NCI-H1092 treated with DMSO at 0.1 percent for 48 hours (cell line): ENCODE measurements at places on chromosomes 12 and 14.

- no peak for DNase-seq
These were observed 2.9 kb downstream of the GPATCH2L start for GRCh38 chr14:76154539-76155126.

GRCh38 chr12:116896411-116896924 lies 14.3 kb upstream of the FBXW8 start:
- no peak for DNase-seq

- no peak for DNase-seq
These were observed 1087.0 kb downstream of the BCL11B start for GRCh38 chr14:98185036-98185435.

DNA sequence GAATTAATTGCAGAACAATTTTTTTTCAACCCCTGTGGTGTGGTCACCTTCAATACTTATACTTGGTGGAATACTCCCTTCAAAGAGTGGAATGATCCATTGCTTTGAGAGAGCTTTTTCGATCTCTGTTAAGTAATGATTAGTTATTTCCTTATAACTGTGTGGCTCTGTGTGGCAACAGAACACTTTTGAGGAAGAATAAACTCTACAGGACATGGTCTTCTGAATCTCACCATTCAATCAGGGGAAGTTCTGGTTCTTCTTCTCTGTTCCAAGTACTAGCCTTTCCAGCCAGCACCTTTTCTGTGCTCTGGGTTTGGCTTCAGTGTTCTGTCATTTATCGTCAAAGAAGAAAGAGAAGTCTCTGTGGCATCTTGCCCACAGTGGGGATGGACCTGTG lies 369.2 kb downstream of the ZFP36L1 start:
- DNase-seq, result no peak

- DNase-seq, result no peak
These were observed 18.0 kb upstream of the NRDE2 start for GRCh38 chr14:90349739-90350138.

- DNase-seq, result no peak
These were observed 12.3 kb upstream of the DCD start for GRCh38 chr12:54660320-54660962.

DNA sequence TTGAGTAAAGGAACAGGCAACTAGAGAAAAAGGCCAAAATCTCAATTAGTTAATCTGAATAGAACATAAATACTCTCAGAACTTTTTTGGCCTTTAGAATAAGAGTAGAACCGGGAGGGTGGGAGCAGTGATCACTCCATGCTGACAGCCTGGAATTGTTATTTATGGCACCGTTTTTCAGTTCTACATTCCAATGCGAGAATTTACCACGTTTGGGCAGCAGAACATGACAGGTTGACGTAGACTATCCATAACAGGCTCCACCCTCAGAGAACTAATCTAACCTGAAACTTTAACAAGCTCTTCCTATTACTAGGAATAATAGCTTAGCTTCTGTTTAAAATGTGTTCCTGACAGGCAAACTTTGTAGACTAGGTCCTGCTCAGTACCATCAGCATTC lies 379.1 kb downstream of the SEC23A start:
- no peak for DNase-seq

GRCh38 chr12:65367396-65367795 lies 88.9 kb downstream of the MSRB3 start:
- DNase-seq, result no peak

DNA sequence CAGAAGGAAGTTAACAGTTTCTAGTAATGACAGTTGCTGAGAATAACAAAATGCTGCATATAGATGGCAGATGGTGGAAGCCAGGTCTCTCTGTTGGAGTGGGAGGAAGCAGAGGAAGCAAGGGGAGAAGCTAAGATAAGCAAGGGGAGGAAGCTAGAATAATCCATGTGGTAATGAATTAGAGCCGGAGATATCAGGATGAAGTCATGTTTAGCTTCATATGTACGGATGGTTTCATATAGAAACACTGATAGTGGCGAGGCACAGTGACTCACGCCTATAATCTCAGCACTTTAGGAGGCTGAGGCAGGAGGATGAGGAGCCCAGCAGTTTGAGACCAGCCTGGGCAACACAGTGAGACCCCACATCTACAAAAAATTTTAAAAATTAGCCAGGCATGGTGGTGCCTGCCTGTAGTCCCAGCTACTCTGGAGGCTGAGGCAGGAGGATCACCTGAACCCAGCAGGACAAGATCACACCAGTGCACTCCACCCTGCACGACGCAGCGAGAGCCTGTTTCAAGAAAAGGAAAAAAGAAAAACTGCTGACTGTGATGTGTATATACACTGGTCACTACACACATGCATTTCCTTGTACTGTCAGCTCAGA lies 49.2 kb downstream of the ANAPC7 start:
- DNase-seq, result no peak

- no peak for DNase-seq
These were observed 52.4 kb downstream of the PAPLN start for GRCh38 chr14:73289729-73290128.

DNA sequence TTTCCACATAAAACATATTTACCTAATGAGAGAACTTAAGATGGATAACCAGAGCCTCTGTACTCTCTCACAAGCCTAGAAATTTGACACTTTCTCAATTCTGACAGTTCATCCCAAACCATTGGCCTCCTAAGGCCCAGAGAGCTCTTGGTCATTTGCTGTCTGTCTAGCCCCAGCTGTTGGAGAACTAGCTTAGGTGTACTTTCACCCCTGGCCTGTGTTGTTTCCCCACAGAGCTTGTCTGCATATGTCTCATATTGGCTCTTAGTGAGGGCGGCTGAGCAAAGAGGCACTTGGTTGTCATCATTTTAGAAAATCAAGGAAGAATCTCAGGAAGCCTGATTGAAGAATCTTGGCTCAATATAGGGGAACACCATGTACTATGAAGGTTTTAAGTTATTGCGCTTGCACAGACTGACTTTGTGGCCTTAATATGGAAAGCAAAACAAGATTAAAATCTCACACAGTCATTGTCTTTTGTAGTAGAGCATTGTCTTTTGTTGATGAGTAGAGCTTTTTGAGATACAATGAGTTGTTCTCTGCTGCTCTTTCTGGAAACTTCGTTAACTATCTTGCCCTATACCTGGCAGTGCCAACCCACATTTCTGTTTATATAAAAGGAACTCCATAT lies 324.6 kb downstream of the RAD51B start:
- DNase-seq, result no peak

- no peak for DNase-seq
These were observed 47.1 kb upstream of the GZMB start for GRCh38 chr14:24681056-24681455.

GRCh38 chr14:96214793-96215192 lies 10.2 kb downstream of the BDKRB2 start:
- DNase-seq, result no peak

- no peak for DNase-seq
These were observed 3.4 kb downstream of the SLC6A12 start for GRCh38 chr12:210277-211141.

GRCh38 chr12:51898937-51899336 lies 8.4 kb upstream of the ACVRL1 start:
- no peak for DNase-seq

DNA sequence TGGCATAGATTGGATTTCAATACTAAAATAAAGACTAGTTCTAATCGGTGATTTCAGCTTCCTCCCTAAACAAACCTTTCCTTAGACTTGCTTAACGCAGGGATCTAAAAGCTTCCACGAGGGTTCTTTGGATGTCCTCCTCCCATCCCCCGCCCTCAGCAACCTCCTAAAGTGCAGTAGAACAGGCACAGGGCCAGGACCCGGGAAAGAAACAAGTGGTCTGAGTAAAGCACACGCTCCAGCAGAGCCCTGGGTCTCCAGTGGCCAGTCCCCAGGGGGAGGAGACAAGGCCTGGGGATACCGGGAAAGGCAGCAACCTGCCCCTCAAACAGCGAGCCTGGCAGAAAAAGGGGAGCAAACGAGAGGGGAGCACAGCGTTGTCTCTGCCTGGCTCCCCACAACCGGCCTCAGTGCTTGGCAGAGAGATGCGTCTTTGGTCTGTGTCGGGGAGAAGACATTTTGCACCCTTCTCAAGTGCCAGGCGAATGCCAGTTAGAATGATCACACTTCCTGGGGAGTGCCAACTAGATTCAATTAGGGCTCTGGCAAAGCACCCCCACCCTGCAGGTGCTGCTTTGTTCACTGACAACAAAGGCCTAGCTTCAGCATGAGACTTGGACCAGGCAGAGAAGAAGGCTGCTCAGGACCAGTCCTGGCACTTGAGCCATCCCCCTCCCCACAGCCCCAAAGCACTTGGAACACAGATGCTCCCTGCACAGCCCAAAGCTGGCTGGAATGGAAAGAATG lies 17.1 kb upstream of the SLC6A12 start:
- DNase-seq, result peak; percentile 93

- no peak for DNase-seq
These were observed 4.4 kb upstream of the TDRD9 start for GRCh38 chr14:103923863-103924262.

DNA sequence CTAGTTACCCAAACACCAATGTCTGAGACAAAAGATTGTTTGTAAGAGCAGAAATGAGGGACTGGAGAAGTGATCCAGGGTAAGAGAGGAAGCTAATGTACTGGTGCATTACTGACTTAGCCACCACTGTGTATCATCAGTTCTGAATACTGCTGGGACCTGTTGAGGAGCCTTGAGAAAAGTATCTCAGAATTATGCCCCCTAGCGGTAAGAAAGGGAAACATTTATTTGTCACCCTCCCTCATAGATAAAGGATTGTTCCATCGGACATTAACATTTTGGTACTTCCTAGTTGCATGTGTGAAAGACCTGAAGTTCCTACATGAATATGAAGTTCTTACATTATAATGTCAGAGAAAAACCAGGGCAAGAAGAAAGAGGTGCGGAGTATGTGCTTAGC lies 612.5 kb downstream of the FSCB start:
- DNase-seq, result no peak

- no peak for DNase-seq
These were observed 42.6 kb downstream of the TRAF3 start for GRCh38 chr14:102819747-102820330.

GRCh38 chr14:65958664-65959562 lies 527.3 kb upstream of the CCDC196 start:
- DNase-seq, result peak; percentile 69

- DNase-seq, result no peak
These were observed 193.6 kb downstream of the KSR2 start for GRCh38 chr12:117774941-117775775.

DNA sequence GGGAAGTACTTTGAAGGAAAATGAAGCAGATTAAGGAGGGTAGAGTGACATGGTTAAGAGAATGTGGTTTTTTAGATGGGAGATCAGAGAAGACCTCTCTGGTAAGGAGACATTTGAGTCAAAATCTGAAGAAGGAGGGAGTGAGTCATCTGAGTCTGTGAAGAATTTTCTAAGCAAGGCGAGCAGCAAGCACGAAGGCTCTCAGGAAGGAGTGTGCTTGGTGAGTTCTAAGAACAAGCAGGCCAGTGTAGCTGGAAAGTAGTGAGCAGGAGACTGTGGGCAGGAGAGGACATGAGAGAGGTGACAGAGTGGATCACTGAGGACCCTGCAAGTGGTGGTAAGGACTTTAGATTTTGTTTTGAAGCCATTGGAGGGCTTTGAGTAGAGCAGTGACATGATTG lies 76.3 kb upstream of the FUT8 start:
- DNase-seq, result no peak

DNA sequence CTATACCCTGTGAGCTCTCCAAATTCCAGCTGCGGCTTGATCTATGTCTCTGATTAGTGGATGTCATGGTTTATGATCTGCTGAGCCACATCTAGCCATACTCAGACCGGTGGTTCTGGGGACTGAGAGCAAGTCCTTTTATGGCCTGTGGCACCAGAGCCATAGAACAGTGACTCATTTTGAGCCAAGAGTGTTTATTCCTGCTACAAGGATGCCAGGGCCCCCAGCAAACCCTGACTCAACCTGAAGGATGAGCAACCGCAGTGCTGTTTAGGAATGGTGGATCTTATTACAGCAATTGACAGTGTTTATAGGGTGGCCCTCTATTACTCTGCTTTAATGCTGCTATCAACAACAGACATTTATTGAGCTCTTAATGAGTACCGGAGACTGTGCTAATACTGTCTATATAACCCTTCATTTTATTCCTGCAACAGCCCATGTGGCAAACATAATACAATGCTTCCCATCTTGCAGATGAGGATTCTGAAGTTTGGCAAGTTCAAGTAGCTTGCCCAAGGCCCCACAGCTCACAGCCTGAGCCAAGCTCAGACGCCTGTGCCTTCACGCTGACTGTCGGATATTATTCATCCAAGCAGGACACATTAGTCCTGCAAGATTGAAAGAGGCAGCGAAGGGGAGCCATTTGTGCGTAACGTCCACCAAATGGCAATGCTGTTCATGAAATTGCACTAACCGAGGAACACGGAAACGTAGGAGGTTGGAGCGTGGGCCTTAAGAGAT lies 273.6 kb upstream of the PWP1 start:
- no peak for DNase-seq

GRCh38 chr14:80426683-80427082 lies 215.4 kb upstream of the DIO2 start:
- no peak for DNase-seq

DNA sequence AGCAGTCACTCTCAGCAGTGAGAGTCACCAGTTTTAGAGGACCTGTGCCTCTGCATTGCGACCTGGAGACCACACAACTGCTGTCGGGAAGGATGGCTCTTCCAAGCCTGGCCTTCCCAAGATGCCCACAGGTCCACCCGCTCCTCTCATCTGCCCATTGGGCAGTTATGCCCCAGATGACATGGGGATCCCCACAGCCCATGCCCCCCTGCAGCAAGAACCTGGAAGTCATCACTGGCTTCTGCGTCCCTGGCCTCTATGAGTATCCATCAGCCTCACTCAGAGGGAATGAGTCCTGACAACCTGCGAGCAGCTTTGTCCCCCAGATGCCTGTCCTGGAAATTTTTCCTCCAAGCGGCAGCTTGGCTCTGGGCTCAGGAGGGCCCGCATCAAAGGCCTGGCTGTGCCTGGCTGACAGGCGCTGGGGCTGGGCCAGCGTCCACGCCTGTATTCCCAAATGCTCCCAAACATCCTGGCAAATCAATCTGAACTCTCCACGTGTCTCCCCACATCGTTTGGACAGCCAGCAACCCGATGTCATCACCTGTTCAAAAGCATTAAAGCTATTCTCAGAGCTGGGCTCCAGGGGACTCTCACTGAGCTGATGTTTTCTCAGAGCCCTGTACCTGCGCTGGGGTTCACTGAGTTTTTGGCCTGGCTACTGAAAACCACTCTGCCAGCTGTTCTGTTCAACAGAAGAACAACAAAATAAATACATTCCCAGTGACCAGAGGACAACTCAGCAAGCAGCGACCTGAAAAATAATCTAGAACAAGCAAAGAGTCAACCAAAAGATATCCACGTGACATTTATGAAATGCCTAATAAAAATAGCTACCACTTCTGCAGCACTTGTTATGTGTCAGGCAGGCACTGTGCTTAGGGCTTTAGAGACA lies 57.8 kb downstream of the CLMN start:
- DNase-seq, result no peak

- DNase-seq, result no peak
These were observed 67.7 kb downstream of the NT5DC3 start for GRCh38 chr12:103773109-103773910.

GRCh38 chr14:105487986-105488777 lies 1.5 kb downstream of the CRIP1 start:
- DNase-seq, result no peak

GRCh38 chr12:65156366-65156841 lies 13.0 kb upstream of the LEMD3 start:
- no peak for DNase-seq

- DNase-seq, result no peak
These were observed 132.3 kb downstream of the CHST11 start for GRCh38 chr12:104588921-104589590.

- no peak for DNase-seq
These were observed 26.9 kb downstream of the WBP11 start for GRCh38 chr12:14776236-14776961.

- no peak for DNase-seq
These were observed 101.7 kb downstream of the CACNA1C start for GRCh38 chr12:2154521-2154920.

- DNase-seq, result no peak
These were observed 58.0 kb downstream of the TMEM116 start for GRCh38 chr12:111954969-111955368.
